ENCODE measurements at places on chromosomes 6 and 20.

GRCh38 chr6:129146902-129147301 lies 264.0 kb downstream of the LAMA2 start:
- no peak for DNase-seq

DNA sequence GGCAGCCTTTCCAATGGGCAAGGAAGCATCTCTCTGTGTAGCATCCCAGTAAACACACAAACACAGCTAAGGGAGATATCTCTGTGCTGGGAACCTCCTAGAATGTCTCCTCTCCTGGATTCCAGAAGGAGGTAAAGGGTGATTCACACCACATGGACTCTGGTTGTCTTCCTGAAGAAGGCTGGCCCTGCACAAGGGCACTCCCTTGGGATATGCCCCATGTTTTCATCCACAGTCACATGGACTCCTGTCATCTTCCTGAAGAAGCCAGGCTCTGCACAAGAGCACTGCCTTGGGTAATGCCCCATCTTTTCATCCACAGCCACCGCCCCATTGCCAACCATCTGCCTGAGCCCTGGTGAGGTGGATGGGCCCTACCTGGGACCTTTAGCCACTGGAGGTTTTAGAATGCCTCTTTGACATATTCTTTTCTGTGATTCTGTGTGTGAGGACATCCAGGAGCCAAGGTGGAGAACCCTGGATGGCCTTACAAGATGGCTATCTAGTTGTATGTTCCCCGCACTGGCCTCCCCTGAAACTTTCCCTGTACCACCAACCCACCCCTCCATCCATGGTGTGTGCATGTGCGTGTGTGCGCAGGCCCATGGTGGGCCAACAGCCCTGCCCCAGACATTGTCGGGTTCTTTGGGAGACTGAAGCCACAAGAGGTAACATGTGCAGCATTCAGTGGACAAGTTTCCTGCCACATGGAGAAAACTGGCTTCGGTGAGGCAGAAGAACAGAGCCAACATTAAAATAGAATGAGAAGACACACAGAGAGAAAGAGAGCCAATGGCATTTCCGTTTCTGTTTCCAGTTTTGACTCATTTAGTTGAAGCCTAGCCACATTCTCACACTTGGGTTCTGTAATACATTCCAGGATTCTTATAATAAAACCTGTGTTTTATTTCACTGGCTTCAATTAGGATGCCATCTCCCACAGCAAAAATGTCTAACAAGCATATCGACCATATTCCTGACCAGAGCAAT lies 110.2 kb upstream of the CST7 start:
- no peak for DNase-seq

DNA sequence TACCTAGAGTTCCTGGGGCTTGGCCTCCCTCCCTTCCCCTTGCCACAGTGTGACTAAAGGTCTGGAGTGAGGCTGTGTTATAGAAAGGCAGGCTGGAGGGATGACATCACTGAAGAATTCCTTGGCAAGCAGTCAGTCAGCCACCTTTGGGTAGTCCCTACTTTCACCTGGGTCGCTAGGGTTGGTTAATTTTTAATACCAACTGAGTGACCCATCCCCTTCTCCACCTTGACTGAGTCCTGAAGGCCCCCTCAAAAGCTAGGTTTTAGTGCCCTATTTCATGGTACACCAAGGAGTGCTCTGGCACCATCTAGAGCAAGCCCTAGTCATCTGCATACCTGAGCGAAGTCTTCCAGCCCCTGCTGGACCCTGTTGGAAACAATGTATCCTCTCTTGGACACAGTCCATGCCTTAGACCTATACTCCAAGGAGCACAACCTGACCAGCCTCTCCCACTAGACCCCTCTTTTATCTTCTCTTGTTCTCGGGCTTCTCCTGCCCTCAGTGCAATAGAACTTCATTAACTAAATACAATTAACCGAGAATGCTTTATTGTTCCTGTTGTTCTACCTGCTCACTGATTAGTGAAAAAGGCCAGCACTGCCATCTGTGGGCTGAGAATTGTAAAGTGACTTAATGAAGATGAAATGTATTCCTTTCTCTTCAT lies 44.6 kb downstream of the RIN2 start:
- peak; percentile 67 for DNase-seq

DNA sequence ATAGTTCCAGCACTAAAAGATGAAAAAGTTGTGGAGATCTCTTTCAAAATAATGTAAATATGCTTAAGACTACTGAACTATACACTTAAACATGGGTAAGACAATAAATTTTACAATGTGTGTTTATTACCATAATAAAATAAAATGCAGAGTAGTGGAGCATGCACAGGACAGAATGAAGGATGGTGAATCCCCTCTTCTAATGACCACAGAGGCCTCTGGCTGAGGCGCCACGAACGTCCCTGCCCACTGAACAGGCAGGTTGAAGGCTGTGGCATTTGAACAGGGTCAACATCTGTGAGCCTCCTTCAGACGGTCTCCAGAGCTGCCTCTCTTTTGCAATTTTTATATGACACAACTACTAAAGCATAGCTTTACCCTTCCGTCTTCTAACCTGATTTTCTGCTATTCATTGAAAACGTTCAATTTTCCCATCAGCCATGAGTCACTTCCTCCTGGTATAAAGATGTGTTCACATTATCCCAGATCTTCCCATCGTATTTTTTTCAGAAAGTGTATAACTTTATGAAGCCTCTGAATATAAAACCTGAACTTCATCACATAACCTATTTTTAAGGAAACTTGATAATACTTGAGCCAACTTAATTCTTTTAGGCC lies 37.8 kb downstream of the ADGRF4 start:
- DNase-seq, result no peak

- no peak for DNase-seq
Measured at GRCh38 chr6:118812970-118813369, 81.0 kb upstream of the ASF1A start.

DNA sequence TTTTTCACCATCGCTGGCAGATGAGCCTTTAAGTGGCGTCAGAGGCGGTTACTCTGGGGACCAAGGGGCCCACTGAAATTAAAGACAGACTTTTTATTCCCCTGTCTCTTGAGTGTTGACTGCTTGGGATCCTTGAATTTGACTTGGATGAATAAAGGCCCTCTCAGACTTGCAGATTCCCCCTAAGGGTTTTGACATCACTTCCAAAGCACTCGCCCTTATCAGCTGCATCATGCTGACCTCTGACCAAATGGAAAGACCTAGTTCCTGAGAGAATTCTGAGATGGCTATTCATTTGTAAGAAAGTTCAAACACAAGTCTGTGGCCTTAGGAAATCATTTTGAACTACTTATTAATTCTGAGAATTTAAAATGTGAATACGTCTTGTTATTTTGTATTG lies 13.5 kb upstream of the MOXD1 start:
- DNase-seq, result no peak

GRCh38 chr6:14822679-14823078 lies 423.2 kb upstream of the JARID2 start:
- DNase-seq, result no peak

GRCh38 chr6:25417046-25417605 lies 138.0 kb downstream of the CARMIL1 start:
- no peak for DNase-seq

DNA sequence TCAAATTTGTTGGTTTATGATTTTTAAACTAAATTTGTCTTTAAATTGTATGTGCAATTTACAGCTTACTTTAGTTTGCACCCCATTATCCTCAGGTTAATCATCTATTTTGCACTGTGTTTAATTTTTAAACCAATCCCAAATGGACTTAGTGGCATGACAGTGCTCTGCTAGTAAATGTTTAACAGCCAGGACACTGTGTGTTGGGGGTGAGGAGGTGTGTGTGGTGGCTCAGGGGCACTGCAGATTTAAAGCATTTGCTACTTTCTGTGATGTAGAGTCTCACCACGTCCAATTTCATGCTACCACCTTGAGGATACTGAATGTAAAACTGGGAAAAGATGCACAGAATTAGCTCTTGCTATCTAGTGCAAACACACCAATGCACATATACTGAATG lies 225.7 kb downstream of the HAO1 start:
- DNase-seq, result peak; percentile 32

DNA sequence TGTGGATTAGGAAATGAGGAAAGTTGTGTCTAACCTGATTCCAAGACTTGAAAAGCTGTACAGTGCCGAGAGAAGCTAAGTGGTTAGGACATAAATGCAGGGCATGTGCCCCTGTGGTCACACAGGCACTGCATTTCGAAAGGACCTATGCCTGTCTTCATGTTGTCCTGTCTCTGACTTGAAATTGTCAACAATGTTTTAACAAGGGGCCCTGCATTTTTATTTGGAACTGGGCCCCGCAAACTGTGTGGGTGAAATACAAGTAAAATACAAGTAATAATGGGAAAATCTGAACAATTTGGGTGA lies 38.8 kb downstream of the MRS2 start:
- DNase-seq, result no peak

GRCh38 chr6:37187321-37188022 lies 17.5 kb downstream of the PIM1 start:
- DNase-seq, result no peak

DNA sequence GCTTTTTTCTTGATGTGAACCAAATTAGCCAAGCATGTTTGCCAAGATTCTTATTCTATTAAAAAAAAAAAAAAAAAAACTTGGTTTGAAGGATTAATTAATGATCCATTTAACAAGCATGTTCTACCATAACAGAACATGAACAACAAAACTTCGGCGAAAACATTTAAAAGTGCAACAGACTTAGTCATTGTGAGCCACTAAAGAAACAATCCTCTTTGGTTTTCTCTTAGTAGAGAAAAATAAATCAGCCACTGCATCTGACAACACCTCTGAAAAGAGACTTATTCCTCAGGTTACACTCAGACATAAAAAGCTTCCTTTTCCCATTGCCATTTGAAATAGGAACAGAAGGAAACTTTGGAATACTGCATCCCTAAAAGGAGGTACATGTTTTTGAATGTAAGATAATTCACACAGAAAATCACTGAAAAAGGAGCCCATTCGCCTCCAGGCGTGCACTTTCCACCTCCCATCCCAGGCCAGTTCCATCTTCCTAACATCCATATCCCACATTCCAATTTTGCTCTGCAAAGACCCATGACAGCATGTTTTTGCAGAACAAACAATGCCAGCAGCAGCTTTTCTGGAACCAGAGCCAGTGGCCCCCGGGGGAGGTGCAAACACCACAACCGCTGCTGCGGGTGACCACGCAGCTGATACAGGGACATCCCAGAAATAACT lies 79.5 kb downstream of the ZMYND8 start:
- DNase-seq, result peak; percentile 34

- DNase-seq, result no peak
Measured at GRCh38 chr6:35906499-35906846, 14.4 kb downstream of the SRPK1 start.

DNA sequence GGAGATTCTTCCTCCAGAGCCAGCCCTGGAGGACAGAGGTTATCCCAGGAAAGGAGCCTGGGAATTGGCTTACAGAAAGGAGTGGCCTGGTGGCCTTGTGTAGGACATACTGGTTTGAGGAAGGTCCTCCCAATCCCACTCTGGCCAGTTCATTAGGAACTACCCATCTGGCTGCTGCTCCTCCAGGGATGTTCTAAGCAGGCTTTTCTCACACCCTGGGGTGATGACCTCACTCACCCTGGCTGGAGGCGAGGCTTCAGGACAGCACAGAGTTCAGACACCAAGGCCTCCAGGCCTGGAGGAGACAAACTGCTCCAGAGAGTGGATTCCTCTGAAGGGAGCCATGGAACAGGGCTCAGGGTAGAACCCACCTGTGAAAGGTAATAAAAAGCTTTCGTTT lies 8.9 kb downstream of the GNMT start:
- no peak for DNase-seq

DNA sequence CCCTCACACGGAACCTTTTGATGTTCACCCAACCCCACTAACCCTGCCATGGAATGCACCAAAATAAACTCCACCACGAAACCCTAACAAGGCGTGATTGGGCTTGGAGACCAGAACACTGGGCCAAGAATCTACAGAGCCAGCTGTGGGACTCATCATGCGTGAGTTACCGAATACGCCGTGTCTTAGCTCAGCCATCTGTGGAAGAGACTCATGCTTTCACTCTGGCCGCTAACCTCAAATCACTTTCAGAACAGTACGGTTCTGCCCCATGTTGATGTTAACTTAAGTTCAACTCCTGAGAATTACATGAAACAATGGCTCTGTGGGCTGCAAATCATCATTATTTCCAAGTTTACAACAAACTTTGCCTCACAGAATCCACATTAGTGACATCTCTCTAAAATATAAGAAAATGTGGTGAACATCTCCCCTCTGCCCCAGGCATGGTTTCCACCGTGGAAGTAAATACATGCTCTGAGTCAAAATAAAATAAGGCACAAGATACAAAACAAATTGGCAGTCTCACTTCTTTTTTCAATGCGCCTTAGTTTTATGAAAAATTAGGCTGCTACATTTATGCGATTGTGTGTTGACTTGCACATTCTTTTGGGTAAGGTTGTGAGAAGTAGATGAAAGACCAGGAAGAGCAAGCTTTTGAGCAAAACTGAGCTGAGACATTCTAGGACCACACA lies 308.9 kb upstream of the EXOC2 start:
- no peak for DNase-seq

GRCh38 chr6:157227202-157228166 lies 95.8 kb downstream of the TMEM242 start:
- DNase-seq, result no peak

- DNase-seq, result no peak
Measured at GRCh38 chr6:55286824-55287223, 40.4 kb upstream of the GFRAL start.

- no peak for DNase-seq
Measured at GRCh38 chr6:28615955-28616747, 90.5 kb downstream of the GPX5 start.

GRCh38 chr6:146905181-146905704 lies 299.0 kb upstream of the STXBP5 start:
- DNase-seq, result peak; percentile 39

GRCh38 chr6:45617441-45617840 lies 239.7 kb upstream of the SUPT3H start:
- DNase-seq, result no peak

GRCh38 chr6:17390276-17390675 lies 3.1 kb upstream of the CAP2 start:
- DNase-seq, result no peak

DNA sequence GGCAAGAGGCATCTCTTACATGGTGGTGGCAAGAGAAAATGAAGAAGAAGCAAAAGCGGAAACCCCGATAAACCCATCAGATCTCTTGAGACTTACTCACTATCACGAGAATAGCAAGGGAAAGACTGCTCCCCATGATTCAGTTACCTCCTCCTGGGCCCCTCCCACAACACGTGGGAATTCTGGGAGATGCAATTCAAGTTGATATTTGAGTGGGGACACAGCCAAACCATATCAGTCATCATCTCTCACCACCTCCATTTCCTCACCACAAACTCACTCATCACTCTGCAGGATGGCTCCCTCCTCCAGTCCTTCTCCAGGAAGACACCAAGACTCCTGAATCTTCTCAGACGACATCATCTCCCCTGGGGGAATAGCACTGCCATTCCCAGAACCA lies 25.8 kb upstream of the SLC16A10 start:
- no peak for DNase-seq

GRCh38 chr6:33812669-33813068 lies 8.9 kb upstream of the MLN start:
- DNase-seq, result peak; percentile 49

- no peak for DNase-seq
Measured at GRCh38 chr20:15005300-15005986, 668.0 kb upstream of the FLRT3 start.

Data from mucosa of gallbladder (tissue), 1 donor.